ENCODE measurements at places on chromosomes 7 and 10.

DNA sequence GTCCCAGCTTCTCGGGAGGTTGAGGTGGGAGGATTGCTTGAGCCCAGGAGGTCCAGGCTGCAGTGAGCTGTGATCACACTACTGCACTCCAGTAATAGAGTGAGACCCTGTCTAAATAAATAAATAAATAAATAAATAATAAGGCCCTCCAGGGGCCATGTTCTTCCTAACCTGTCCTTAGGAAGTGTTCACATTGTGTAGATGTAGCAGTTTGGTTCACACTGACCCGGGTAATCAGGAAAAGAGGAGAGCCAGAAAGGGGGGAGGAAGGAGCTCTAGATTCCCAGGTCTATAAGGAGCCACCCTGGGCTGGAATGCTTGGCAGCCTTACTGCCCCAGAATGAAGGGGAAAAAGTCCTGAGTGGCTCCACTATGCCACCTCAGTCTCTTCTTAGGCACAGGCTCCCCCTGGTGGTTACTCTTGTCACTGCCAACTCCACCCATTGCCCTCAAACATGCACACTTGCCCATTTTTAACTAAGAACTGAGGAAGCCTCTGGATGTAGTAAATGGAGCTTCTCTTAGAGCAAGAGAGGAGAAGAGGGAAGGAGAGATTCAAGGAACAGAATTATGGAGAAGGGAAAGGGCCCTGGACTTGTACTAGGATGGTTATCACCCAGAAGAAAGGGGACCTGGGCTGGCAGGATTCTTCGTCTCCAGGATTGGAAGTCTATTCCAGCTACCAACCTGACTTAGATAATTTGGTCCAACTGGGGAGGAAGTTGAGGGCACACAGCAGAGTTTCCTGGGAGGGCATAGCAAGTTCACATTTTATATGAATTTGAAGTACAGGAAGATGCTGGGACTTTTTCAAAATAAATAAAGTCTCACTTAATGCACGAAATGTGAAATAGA is 7.8 kb downstream of the HPS6 start:
- DNase-seq = peak; percentile 45

DNA sequence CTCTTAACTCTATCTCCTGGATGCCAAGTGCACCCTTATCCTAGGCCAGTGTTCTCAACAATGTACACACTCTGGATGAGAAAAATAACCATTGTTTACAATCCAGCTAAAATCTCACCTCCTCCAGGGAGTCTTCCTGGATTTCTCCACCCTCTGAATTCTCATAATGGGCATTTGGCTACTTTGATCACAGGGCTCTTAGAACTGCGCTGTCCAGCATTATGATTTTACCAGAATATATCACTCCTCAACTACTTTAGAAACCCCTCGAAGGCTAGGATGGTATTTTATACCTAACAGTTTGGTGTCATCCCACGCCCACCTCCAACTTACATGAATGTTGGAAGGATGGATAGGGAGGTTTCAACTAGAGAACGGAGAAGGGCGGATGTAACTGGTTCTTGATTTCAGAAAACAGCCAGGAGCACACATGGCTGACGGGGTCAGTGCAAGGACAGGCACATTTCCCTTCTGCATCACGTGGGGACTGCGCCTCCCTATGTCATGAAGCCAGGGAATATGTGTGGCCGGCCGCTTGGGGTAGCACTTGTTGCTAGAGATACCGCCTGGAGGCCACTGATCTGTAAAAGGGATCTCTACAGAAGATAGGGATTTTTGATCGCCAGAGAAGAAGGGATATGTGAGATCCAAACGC is 1.2 kb upstream of the ATP6V0E2 start:
- DNase-seq = no peak

GRCh38 chr7:96297876-96298275 is 24.0 kb downstream of the SLC25A13 start:
- no peak for DNase-seq

DNA sequence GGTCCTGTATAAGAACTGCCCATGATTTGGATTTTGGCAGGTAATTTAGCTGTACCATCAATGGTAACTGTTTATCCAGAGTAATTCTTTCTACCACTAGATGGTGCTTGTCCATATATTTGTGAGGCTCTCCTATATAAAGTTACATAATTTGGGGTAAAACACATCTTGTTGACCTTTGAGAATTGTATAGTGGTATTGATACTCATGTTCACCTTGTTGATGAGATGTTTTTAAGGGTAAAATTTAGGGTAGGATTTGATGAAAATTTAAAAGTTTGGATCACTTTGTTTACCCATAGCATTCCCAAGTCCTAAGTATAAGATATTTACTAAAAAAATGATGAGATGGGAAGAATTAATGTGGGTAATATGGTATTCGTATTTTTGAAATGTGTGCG is 31.6 kb downstream of the ST7 start:
- DNase-seq = no peak

GRCh38 chr10:10788761-10789160 is 228.9 kb upstream of the CELF2 start:
- no peak for DNase-seq

DNA sequence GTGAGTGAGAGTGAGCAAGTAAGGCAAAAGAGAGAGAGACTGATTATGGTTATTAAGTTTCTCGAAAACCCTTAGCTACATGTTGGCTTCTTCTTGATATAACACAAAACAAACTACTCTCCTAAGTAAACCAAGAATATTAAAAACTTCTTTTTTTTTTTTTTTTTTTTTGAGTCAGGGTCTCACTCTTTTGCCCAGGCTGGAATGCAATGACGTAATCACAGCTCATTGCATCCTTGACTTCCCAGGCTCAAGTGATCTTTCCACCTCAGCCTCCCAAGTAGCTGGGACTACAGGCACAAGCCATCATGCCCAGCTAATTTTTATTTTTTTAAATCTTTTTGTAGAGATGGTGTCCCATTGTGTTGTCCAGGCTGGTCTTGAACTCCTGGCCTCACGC is 102.2 kb upstream of the IL6 start:
- no peak for DNase-seq

GRCh38 chr10:101146392-101147251 is 15.5 kb downstream of the TLX1 start:
- no peak for DNase-seq

GRCh38 chr10:10891124-10892082 is 126.3 kb upstream of the CELF2 start:
- no peak for DNase-seq

DNA sequence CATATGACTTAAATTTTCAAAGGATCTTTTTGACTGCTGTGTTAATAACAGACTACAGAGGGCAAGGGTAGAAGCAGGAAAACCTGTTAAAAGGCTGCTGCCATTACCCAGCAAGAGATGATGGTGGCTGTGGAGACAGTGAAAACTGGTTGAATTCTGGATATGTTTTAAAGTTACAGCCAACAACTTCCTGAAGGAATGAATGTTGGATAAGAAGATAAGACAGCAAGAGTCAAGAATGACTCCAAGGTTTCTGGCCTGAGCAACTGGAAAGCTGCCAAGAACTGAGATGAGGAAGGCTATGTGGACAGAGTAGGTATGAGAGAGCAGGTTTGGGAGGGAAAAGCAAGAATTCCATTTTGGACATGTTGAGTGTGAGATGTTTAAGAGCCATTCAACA is 19.1 kb downstream of the CNOT4 start:
- DNase-seq = no peak

DNA sequence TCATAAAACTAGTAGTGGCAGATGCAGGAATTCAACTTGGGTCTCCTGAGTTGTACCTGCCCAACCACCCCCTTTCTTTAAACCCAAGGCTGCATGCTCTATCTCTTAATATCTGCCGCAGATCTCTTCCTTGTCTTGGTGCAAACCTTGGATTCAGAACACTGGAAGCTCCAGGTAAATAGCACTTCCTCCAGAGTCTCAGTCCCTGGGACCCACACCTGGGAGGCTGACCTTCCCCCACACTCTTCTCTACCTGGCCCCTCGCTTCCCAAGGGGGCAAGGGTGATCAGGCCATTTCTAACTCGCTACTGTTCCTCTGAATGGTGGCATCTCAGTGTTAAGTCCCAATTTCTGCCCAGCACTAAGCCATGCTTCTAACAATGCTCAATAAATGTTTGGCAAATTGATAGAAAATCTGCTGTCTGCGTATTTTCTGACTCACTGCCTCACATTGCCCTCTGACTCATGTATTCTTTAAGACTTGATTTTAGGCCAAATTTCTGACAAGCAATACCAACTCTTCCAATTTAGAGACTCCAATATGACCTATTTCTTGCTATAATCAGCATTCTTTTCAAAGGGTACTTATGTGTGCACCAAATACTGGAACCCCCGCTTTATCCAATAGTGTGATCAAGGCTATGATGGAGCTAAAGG is 68.0 kb upstream of the PPP1R3C start:
- DNase-seq = peak; percentile 61

- no peak for DNase-seq
Observed at GRCh38 chr7:92460109-92460508, 12.8 kb downstream of the GATAD1 start.

DNA sequence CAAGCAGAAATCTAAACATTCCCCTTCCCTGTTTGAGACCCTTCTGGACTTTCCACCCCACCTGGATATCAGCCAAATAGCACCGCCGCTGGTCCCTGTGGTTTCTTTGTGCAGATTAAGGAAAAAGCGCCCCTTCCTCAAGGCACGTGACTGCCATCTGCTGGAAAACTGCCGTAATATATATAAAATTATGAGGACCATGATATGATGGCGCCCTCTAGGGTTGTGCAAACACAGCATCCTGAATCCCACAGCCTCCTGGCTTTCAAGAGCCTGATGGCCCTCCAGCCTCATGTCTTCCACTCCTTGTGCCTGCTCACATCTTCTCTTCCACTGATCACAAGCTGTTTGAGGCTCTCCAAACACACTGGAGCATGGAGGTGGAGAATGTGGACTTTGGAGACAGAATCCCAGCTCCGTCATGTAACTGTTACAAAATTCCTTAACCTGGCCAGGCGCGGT is 121.3 kb downstream of the MYL10 start:
- no peak for DNase-seq

GRCh38 chr10:31604096-31604495 is 285.1 kb downstream of the ZEB1 start:
- DNase-seq = no peak

GRCh38 chr7:142703655-142704305 is 45.5 kb upstream of the PRSS1 start:
- no peak for DNase-seq

GRCh38 chr10:102813734-102814452 is 23.3 kb downstream of the CYP17A1 start:
- DNase-seq = no peak

DNA sequence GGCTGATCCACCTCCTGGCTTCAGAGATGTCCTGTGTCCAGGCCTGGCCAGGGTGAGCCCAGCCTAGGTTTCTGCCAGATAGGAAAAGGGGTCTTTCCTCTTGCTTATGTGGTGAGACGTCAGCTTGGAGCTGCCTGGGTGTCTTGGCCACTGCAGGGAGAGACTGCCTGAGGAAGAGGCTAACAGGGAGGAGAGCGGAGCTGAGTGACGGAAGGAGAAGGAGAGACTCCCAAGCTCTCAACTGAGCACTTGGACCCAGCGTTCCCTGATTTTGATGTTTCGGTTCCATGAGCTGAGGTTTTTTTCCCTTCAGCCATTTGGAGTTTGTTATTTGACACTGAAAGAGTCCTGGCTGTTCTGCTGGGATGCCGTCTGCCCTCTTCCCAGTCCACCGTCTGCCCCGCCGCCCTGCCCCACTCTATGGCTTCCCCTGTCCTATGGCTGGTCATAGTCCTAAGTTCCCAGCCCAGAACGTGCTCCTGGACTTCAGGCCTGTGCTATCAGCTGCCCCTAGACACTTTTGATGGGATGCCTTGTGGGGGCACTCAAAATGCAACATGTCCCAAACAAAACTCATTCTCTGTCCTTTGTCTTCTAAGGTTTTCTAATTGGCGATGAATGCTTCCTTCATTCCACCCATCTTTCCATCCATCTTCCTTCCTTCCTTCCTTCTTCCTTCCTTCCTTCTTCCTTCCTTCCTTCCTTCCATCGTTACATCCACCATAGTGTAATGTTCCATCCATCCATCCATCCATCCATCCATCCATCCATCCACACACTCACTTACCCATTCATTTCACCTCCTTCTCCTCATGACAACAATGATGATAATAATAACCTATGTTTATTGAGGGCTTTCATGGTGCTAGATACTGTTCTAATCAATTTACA is 20.3 kb upstream of the PCBD1 start:
- no peak for DNase-seq

GRCh38 chr7:101201695-101202602 is 1.1 kb upstream of the MOGAT3 start:
- DNase-seq = no peak

GRCh38 chr10:127485153-127485857 is 63.8 kb upstream of the NPS start:
- no peak for DNase-seq

DNA sequence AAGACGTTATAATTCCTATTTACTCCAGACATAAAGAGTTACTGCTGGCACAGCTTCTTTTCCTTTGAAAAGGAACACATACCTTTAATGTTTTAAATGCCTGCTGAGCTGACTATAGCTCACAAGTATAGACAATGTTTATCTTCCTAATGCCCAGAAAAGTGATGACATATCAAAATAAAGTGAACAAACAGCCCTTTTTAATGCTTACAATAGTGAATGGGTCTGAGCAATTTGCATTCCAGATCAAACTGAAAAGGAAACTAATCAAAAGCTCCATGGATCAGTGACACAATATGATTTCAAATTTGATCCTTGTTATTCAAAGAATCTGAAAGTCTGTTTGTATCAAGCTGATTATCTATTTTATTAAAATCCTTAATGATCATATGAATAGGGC is 233.6 kb upstream of the SEMA3E start:
- no peak for DNase-seq

- DNase-seq = peak; percentile 38
Observed at GRCh38 chr7:37108615-37109014, 340.0 kb downstream of the ELMO1 start.

- peak; percentile 13 for DNase-seq
Observed at GRCh38 chr7:29255906-29256692, 61.5 kb downstream of the CHN2 start.

Data from HS-5 (cell line).